ENCODE measurements at places on chromosomes 6 and 20.

- DNase-seq: no peak
These were observed 259.4 kb upstream of the ECI2 start for GRCh38 chr6:4394786-4395185.

GRCh38 chr6:138600726-138601125, 101.4 kb upstream of the NHSL1 start:
- DNase-seq: peak; percentile 24

DNA sequence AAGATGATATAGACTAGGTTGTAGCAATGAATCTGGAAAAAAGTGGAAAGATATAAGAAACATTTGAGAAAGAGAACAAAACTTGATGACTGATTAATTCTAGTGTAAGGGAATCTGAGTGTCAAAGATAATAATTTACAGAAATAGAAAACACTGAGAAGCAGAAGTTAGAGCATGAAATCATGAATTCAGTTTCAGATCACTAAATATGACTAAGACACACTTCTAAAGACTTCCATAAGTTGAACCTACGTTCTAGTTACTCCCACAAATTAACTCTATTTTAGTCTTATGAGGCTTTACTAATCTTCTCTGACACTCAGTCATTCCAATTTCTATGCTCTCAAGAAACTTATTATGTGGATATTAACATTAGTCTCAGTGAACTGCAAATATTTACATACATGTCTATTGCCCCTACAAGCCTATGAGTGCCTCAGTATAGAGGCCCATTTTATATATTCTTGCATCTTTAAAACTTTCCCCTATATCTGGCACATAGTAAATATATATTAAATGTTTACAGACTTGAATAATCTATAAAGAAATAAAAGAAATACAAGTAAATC, 30.4 kb downstream of the IBTK start:
- DNase-seq: no peak

- no peak for DNase-seq
These were observed 130.0 kb upstream of the GGTLC1 start for GRCh38 chr20:24118441-24119175.

- peak; percentile 87 for DNase-seq
These were observed 29.3 kb downstream of the TRIM38 start for GRCh38 chr6:25991785-25992412.

DNA sequence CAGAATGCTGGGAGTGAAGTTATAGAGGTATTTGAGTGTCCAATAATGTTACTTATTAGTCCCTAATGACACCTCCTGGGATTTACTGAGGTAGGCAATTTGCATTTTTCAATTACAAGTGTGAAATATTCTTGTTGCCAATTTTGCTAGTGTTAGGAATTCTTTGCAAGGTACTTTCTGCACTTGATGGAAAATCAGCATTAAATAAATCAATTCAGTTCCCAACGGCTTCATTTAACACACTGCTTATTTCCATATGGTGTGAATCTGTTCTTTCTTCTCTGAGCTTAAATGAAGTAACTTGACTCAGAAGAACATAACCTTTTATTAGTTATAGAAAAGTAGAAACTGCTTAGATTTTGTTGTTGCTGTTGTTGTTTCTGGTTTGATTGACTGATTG, 21.2 kb downstream of the CCN2 start:
- no peak for DNase-seq
